Fibroblast of villous mesenchyme (primary cell): ENCODE measurements at places on chromosomes 3 and 15. TPM values are rescaled to one million over a fixed set of nuclear protein-coding genes. Genes with fewer than 3 reads are reported as not detected.

GRCh38 chr3:153001210-153002078 is 160.6 kb upstream of the RAP2B start:
- no peak for DNase-seq

Gene EPHA3
- total RNA-seq, result under 0.01 and 0.64 TPM in 2 replicates

Gene THAP10
- total RNA-seq, result 1.9 and 2.6 TPM in 2 replicates

- no peak for DNase-seq
Measured at GRCh38 chr15:96293441-96293840, 37.1 kb upstream of the NR2F2 start.

DNA sequence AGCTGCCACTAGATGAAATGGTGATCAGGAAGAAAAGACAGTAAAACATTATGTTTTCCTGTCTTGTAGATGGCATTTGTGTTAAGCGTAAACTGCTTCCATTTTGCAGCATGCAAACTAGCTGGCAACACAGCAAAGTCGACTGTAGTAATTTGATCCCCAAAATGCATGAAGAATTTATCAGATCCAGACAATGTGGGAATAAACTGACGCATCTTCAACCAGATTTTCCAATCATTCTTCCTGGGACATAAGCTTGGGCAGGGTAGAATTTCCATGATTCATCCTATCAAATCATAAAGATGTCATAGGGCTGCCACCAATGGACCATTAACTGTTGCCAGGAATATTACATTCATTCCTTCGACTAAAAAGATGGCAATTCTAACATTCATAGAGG is 260.3 kb downstream of the ERC2 start:
- no peak for DNase-seq

DNA sequence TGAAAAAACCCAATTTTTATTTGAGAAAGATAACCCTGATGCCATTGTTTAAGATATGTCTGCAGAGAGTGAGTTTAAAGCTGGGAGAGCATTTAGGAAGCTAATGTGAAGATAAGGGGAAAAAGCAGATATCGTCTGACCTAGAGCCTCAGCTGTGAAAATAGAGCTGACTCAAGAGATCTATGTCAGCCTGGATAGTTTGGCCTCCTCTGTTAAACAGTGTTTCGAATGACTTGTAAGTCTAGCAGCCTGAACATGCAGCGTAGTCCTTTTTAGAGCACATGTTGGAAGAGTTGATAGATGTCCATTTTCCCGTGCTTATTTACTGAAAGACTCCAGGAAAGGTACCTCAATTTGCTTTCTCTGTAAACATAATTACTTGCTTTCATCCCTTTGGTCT is 48.1 kb downstream of the ALCAM start:
- DNase-seq, result peak; percentile 75

GRCh38 chr3:57709559-57709958 is 16.7 kb upstream of the DENND6A start:
- no peak for DNase-seq

- no peak for DNase-seq
Measured at GRCh38 chr3:107220538-107220937, 156.7 kb upstream of the CCDC54 start.

- no peak for DNase-seq
Measured at GRCh38 chr3:16313886-16314645, 49.1 kb downstream of the OXNAD1 start.

- no peak for DNase-seq
Measured at GRCh38 chr15:85837011-85837433, 42.3 kb upstream of the KLHL25 start.

DNA sequence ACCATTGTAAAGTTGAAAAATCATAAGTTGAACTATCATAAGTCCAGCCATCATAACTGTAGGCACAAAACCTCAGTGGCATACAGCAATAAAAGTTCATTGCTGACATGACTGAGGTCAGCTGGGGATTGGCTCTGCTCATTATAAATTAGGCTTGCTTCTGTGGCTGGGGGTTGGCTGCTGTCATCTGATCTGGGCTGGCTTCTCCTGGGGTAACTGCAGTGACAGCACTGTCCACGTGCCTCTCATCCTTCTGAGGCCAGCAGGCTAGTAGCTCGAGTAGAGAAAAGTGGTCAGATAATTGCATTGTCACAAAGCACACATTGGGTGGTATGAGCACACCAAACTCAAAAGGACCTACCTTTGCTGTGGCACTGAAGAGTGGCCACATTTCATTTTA is 31.3 kb downstream of the CMTM7 start:
- DNase-seq, result no peak

Gene PLXNB1
- total RNA-seq, result 26.1 and 35.0 TPM in 2 replicates
